Activated CD4-positive, alpha-beta T cell treated with anti-CD3 and anti-CD28 coated beads, Interleukin-2, amount 10 ng/mL, durations not matched to agents 24 days and 14 days (primary cell): ENCODE measurements at places on chromosomes 3 and 15.

DNA sequence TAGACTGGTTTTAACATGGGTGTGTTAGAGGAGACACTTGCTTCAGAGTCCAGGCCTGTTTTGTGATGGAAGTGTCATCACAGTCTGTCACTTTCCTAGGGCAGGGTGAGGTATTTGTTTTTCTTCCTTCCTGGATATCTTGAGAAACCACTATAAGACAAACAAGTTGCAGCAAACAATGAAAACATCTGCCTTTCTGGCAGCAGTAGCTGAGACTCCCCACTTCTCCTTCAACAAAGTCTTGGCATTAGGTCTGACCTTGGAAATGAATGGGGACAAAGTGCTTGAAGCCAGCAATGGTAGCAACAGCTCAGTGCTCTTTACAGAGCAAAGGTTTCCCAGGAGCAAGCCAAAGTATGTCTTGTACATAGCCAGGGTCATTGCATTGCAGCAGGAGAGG, 64.6 kb downstream of the CD200 start:
- no peak for DNase-seq

DNA sequence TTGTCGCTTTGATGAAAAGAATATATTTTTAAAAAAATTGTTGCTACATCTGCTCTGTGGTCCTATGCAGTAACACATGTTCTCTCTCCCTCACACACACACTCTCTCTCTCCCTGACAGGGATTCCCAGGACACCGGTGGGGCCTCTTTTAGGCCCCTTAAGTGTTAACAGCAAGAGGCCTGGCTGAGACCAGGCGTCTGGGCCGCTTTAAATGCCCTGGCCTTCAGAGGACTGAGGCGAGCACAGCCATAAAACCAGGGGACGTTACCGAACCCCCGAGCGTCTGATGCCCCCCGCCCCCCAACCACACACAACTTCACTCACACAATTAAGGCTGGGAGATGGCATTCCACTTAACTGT, 1.7 kb downstream of the BNC1 start:
- no peak for DNase-seq

- DNase-seq = no peak
These were observed 67.9 kb upstream of the GUCA1C start for GRCh38 chr3:109021556-109021955.

DNA sequence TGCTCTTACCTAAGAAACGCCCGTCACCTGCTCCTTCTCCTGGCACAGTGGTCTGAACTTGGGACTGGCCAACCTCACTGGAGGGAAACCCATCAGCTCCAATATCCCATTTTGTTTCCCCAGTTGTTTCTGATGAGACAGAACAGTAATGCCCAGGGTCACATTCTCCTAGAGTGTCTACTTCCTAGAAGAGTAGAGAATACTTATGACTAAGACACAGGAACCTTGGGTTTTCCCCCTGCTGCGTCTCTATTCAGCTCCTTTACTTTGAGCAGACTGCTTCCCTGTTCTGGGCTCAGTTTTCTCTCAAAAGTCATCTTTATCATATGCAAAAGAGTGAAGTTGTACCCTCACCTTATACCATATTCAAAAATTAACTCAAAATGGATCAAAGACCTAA, 79.4 kb downstream of the POLR2M start:
- DNase-seq = no peak

- DNase-seq = no peak
These were observed 42.7 kb downstream of the SH3BP5 start for GRCh38 chr3:15289661-15290060.

DNA sequence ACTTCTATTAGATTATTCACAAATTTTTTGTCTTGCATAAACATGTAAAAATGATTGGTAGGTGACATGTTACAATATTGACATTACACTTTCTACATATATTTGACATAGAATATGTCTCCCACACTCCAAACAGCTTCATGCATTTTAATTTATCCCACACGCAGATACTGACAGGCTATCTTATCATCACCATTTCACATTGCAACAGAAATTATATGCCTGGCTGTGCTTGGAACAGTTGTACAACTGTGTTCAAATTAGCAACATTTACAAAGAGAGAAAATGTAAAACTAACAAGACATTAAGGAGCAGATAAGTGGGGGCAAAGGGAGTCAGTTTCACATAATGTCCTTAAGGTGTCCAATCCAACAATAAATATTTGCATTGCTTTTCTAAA, 1208.5 kb downstream of the NSUN3 start:
- no peak for DNase-seq

- DNase-seq = no peak
These were observed 131.2 kb downstream of the CD47 start for GRCh38 chr3:107959550-107960154.

DNA sequence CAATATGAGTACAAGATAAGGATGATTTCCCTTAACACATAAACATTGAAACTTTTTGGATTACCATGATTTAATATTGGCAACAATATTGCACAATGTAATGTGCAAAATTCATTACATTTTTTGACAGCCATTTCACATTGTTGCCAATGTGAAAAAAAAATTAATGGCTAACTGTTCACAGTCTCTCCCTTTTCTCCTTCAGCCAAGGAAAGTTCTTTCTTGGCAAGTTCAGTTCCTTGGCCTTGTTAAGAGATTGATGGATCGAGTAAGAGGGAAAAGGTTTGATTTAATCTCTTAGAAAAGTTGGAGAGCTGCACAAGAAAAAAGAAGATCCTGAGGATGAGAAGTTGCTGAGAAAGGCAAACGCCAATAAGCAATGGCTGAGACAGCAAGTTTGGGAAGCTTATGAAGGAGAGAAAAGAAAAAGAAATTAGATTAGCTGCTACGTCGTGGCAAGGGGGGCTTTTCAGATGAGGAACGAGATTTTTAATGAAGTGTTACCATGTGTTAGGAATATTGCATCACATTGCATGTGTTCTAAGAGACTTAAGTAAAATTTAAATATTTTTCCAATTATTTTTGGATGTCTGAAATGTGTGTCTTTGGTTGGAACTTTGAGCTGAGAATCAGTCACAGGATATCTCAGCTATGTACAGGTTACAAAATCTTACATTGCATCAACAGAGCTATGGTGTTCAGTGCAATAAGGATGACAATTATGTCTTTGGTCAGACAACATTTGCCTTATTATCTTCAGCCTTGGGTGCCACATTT, 61.4 kb upstream of the ZNF280D start:
- no peak for DNase-seq

- no peak for DNase-seq
These were observed 46.4 kb downstream of the SH3BP5 start for GRCh38 chr3:15286022-15286421.

DNA sequence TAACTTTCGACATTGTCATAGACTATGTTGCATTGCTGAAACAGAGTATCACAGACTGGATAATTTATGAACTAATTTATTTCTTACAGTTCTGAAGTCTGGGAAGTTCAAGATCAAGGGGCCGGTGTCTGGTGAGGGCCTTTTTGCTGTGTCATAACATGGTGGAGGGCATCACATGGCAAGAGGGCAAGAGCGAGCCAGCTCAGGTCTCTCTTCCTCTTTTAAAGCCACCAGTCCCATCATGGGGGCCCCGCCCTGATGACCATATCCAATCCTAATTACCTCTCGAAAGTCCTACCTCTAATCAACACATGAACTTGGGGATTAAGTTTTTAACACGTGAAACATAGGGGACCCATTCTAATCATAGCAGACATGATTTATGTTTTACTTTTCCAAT, 33.5 kb upstream of the DCUN1D1 start:
- DNase-seq = no peak

DNA sequence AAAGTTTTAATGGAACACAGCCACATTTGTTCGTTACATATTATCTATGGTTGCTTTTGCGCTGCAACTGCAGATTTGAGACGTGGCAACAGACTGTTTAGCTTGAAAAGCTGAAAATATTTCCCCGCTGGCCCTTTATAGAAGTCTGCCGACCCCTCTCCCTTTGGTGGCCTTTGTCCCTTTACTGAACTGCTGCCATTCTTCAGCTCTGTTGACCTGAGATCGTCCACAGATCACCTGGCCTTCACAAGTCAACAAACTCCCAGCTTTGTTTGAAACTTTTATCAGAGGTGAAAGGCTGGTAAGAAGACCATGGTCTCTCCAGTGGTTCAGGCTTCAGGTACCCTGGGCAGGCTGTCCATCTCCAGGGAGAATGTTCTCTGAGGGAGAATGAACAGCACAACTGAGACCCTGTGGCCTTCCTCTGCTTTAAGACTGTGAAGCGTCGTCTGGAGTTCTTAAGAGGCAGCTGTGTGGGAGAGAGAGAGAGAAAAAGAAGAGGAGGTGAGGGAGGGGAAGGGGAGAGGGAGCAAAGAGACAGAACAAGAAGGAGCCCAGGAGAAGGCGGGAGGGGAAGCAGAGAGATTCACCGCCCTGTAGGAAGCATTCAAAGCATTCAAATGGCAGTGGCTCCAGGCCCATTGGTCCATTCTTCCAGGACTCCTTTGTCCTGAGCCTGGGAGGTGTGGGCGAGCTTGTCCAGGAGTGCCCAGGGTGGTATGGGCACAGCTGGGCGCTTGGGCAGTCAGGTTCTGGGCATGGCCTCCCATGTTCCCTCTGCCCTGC, 53.7 kb upstream of the INSYN1 start:
- DNase-seq = no peak

GRCh38 chr3:110485389-110485788, 586.2 kb upstream of the NECTIN3 start:
- DNase-seq = no peak

DNA sequence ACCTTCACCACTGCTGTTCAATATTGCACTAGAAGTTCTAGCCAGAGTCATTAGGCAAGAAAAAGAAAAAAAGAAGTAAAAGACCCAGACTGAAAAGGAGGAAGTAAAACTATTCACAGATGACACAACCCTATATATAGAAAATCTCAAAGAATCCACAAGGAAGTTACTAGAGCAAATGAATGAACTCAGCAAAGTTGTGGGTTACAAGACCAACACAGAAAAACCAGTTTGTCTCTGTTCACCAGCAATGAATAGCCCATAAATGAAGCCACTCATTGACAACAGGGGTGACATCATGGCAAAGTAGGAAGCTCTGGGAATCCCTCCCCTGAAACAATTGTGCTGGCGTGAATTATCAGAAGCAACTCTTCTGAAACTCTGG, 4.6 kb downstream of the CFAP100 start:
- DNase-seq = no peak

DNA sequence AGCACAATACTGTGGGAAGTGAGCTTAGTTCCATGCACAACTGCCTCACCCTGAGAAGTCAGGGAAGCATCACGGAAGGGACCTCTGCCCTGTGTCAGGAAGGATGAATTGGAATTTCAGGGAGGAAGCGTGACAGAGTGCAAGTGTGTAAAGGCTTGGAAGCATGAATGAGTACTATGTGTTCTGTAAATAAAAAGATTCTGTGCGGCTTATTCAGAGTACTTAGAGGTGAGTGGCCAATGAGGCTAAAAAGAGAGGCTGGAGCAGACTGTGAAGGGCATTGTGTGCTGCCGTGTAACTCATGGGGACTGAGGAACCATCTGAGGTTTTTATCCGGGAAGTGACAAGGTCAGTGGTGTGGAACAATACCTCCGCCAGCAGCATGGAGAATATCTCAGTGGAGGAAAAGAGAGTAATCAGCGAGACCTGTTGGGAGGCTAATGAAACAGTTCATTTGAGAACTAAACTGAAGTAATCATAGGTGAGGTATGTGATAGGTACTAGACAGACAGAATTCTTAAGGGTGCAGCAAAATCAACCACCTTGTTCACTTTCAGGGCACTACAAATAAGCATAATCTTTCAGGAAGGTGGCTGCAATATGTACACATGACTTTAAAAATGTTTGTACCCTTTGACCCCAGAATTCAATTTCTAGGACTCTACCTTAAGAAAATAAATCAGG, 64.9 kb upstream of the SPRED1 start:
- no peak for DNase-seq

DNA sequence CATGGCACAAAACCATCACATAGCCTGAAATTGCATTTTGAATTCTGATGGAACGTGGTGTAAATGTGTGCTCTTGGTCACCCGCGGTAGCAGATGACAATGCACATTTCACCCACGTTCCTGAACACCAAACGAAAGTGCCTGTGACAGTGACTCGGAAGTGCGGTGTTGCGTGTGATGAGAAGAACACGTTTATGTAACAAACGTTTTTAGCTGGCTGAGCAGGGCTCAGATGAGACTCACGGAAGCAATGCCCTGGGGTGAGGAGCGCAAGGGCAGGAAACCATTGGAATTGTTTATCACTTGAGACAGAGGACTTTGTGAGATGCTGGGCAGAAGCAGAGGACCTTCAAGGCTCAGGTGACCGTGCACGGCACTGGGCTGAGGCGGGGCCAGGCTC, 449.2 kb upstream of the CFAP20DC start:
- DNase-seq = no peak

DNA sequence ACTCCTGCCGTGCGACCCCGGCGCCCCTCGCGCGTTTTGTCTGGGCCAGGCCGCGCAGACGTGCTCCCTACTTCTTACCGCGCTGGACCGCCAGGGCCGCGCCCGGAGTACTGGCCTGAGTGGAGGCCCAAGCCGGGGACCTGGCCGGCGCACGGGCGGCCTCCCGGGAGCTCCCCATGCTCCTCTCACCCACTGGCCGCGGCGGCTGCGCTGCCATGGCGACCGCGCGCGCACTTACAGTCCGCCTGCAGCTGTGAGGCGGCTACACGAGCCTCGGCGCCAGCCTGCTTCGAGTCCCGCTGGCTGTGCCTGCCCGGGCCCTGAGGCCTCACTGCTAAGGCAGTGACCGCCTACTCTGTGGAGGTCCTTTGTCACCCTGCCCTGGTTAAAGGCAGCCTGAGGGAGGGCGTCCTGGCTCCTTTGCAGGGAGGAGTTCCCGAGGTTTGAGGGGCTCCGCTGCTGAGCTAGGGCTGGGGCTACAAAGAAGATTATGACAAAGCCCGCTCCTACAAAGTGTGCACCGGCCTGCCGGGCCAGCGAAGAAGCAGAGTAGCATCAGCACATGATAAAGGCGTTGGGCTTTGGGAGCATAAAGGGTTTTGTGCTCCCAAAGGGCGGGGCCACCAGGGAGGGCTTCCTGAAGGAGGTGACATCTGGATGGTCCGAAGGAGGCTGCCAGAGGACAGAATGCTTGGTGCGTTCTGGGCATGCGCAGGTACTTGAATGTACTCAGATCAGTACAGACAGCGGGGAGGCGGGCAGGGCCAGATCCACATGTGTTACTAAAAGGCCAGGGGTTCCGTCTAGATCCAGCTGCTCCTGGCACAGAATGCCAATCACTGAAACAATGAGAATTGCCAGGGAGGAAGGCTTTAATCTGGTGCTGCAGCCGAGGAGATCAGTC, at the start of the genes LRRC34 and LRRIQ4:
TSS of gene LRRC34 (minus strand) at position 573 of the 904 bp plus-strand sequence. CDS start at position 217, 356 bp downstream.
TSS of gene LRRIQ4 (plus strand) at position 539 of the 904 bp plus-strand sequence. CDS start 9,052 bp downstream, outside the sequence.
- peak; percentile 91 for DNase-seq

GRCh38 chr3:168026764-168027163, 69.0 kb downstream of the GOLIM4 start:
- DNase-seq = no peak

GRCh38 chr3:72127844-72128243, 342.9 kb upstream of the PROK2 start:
- no peak for DNase-seq

DNA sequence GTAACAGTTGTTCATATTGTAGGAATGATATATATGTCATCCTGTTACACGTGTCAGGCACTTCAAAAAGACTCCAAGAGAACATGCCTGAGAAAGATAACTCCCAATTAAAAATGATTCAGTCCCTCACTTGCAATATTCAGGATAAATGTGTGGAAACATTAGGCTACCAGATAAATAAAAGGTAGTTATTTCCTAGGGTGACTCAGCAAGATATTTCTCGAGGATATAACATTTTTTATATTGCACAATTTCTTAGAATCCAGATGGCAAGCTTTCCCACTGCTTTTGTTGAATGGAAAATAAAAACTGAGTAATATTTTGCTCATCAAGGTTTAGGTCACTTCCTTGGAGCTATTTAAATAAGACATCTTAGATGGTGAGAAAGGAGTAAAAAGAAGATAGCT, 181.4 kb downstream of the GAP43 start:
- no peak for DNase-seq

GRCh38 chr15:93200837-93201226, 111.8 kb upstream of the RGMA start:
- no peak for DNase-seq
